ENCODE measurements at places on chromosomes 7 and 10. TPM values are rescaled to one million over a fixed set of nuclear protein-coding genes. Genes with fewer than 3 reads are reported as not detected.

DNA sequence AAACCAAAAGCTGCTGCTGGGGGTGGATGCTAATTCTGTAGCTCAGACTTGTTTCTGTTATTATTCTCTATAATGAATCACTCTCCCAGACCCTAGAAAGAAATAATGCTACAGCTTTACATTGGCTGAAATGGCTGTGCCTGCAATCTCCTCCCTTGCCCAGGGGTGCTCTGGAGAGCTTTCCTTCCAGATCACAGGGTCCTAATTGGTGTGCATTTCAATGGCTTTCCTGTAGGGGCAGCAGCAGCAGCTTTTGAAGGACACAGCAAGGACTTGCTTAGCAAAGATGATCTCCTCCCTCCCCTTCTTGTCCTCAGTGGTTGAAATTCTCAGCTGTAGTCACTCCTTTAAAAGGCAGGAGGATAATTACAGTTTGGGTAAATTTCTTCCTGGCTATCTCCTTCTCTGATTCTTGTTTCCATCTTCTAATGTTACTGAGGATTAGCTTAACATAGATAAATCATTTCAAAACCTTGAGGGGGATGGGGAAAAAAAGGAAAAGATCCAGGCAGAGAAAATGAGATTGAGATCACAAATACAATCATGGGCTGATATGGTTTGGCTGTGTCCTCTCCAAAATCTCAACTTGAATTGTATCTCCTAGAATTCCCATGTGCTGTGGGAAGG, 120.2 kb upstream of the CTTNBP2 start:
- DNase-seq = peak; percentile 27

- DNase-seq = no peak
Measured at GRCh38 chr7:85094046-85094725, 92.7 kb downstream of the SEMA3D start.

SPDYE16 gene
- total RNA-seq = 0.20 TPM

ADAMTS14 gene
- total RNA-seq = 0.25 TPM
